ENCODE measurements at places on chromosomes 6 and 20.

GRCh38 chr6:155039618-155040017, 44.5 kb downstream of the TIAM2 start:
- no peak for DNase-seq

GRCh38 chr6:139636391-139636790, 261.9 kb upstream of the CITED2 start:
- no peak for DNase-seq

- no peak for DNase-seq
Observed at GRCh38 chr6:10725044-10725443, 2.2 kb downstream of the TMEM14C start.

- DNase-seq: no peak
Observed at GRCh38 chr6:164163239-164163638, 748.7 kb downstream of the QKI start.

- no peak for DNase-seq
Observed at GRCh38 chr6:25171301-25171700, 107.9 kb upstream of the CARMIL1 start.

- DNase-seq: no peak
Observed at GRCh38 chr20:57378646-57379262, 12.4 kb upstream of the RBM38 start.

GRCh38 chr6:13851330-13851729, 37.0 kb upstream of the MCUR1 start:
- DNase-seq: no peak

- no peak for DNase-seq
Observed at GRCh38 chr6:95249175-95249574, 328.2 kb upstream of the MANEA start.

- DNase-seq: no peak
Observed at GRCh38 chr20:34200023-34200422, 41.2 kb upstream of the ASIP start.

- DNase-seq: no peak
Observed at GRCh38 chr6:123017104-123017682, 21.2 kb downstream of the CLVS2 start.

Data from T follicular helper cell (primary cell).